ENCODE measurements at places on chromosomes 5 and 9.

DNA sequence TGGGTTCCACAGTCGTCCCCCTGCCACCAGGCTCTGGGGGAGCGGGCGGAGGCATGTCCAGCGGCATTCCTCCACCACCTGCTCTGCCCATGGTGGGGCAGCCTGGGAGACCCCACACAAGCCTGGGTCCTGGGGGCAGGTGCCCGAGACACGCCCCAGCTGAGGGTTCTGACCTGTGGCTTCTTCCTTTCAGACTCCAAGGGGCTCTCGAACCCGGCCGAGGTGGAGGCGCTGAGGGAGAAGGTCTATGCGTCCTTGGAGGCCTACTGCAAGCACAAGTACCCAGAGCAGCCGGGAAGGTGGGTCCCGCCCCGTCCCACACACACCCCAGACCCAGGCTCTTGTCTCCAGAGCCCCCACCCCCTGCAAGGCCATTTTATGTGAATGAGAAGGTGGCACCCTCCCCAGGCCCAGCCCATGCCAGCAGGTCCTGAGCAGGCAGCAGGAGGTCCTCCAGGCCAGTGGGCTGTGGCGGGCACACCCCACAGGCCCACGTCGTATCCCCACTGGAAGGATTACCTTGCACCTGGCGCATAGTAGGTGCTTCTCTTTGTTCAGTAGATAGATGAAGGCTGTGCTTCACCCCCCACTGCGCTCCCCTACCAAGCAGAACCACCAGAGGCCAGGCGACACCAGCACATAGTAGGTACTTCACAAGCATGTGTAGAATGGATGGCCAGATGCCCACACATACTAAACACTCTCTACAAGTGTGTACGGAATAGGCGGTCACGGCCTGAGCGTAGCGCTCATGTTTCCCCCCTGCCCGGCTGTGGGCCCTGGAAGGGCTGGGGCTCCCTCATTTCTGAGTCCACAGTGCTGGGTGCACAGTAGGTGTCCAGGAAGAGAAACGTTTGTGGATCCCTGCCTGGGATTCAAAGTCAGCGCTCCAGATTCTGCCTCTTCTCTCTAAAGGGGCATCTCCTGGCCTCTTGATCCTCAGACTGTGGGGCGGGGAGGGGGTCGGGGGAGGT is 107.9 kb downstream of the RXRA start:
- no peak for DNase-seq

DNA sequence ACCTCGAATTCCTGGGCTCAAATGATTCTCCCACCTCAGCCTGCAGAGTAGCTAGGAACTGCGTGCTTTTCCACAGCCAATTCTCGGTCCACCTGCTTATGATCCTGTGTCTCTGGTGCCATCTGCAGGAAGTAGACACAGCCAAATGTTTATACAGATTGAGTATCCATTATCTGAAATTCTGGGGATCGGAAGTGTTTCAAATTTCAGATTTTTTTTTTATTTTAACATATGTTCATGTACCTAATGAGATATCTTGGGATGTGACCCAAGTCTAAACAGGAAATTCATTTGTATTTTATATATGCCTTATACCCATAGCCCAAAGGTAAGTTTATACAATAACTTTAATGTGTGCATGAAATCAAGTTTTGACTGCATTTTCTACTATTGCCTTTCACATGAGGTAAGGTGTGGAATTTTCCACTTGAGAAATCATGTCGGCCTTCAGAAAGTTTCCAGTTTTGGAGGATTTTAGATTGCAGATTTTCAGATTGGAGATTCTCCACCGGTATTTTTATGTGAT is 89.5 kb downstream of the ESM1 start:
- DNase-seq, result peak; percentile 17

GRCh38 chr5:157076558-157076957 is 17.6 kb upstream of the HAVCR1 start:
- no peak for DNase-seq

DNA sequence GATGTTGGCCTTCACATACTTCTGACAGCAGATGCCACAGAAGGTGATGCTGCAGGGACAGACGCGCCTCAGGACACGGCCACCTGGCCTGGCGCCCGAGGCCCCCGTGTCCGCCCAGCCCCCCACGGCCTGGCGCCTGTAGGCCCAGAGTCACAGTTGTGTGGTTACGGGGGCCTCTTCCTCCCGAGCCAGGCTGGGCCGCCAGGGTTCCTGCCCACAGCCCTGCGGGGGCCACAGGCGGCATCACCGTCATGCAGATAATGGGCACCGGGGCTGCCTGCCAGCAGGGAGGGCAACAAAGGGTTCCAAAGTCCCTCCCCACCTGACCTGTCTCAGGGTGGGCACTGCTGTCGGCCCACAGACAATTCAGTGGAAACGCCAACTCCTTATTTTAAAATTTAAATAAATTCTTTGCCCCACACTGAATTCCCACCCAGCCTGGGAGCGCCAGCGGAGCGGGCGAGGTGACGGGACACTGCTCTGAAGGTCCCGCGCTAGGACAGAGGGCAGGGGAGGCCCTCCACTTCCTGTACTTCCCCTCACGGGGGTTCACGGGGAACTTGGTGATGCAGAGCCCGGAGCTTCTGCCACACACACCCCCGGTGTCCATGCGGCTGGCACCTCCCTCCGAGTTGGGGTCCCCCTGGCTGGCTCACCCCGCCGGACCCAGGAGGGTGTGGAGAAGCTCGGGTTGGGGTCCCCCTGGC is 40.6 kb downstream of the EXOC3 start:
- no peak for DNase-seq

DNA sequence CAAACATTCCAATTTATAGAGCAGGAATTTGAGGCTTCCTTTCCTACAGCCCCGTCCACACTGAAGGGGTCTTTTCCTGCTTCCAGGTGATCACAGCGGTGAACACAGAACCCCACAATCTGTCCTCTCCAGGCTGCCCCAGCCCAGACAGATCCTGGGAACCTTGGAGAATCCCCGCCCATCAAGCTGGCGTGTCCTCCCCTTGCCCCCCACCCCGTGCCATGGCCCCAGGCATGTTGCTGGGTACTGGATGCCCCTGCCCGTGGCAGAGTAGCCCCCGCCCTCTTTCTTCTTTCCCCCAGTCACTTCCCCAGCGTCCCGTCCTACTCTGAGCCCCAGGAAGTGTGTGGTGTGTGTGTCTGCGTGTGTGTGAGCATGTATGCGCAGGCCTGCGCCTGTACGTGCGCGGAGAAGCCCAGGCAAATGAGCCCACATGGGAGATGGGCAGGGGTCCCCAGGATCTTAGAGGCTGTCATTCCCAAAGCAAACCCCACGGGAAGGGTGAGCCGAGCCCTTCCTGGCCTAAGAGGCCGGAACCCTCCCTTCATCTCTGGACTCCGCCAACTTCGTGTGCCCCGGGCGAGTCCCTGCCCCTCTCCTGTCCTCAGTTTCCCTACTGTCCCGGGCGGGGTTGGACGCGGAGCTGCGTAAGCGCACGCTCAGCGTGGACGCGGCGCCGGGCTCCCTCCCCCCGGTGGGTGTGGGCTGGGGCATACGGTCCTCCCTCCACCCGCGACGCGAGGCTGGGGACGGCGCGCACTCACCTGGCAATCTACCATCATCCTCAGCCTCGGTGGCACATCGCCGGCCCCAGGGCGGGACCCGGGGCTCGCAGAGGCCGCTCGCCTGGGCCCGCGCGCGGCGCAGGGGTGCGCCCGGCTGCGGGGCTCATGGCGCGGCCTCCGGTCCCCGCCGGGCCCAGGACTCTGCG is 15.2 kb downstream of the GBGT1 start:
- no peak for DNase-seq

GRCh38 chr5:121979691-121980090 is 17.9 kb downstream of the SRFBP1 start:
- DNase-seq, result no peak

- DNase-seq, result no peak
These were observed 91.5 kb downstream of the GHR start for GRCh38 chr5:42514754-42515153.

- DNase-seq, result no peak
These were observed 153.7 kb downstream of the INSYN2B start for GRCh38 chr5:169826618-169827017.

DNA sequence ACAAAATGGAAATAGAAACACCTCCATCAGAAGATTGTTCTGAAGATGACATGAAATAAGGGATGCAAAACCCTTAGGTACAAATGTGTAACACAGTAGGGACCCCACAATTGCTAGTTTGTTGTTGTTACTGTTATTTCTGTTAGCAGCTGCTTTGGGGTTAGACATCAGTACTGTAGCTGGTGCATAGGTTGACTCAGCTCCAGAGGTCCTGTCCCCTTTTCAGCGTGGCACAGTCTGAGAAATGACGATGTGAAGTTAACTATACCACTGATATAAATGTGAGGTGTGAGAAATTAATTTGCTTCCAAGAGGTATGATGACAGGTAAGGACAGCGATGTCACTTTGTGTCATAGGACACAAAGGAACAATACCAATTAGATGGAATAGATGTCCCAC is 384.6 kb upstream of the KLF4 start:
- DNase-seq, result no peak

DNA sequence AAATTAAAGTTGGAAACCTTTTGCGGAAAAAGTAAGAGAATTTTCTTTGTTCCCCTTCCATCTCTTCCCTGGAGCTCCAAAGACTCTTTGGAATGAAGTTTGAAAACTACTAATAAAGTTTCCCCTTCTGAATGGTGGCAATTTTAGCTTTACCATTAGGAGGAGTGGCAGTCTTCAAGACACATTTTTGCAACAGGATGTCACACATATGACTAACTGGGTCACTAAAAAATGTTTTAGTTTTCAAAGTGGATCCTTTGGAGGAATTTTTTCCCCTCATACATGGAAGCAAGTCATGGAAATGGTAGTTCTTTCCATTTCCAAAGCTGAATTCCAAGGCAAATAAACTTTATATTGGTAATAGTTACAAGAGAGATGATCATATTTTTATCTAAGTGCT is 15.6 kb downstream of the FBXO4 start:
- DNase-seq, result no peak

DNA sequence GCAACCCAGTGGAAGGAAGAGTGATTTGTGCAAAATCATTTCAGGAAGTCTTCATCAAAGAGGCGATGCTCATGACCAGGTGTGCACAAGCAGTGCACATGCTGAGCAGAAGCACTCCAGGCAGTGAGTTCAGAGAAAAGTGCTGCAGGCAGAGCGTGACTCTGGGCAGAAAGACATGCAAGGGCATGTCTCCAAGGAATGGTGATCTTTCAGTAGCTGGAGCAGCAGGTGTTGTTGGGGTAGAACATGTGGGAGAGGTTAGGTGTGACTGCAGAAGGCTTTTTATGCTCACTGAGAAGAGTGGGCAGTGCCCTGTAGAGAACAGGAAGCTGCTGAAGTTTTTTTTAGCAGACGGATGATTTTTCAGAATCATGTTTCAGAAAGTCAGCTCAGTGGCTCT is 545.4 kb upstream of the TLE4 start:
- no peak for DNase-seq

DNA sequence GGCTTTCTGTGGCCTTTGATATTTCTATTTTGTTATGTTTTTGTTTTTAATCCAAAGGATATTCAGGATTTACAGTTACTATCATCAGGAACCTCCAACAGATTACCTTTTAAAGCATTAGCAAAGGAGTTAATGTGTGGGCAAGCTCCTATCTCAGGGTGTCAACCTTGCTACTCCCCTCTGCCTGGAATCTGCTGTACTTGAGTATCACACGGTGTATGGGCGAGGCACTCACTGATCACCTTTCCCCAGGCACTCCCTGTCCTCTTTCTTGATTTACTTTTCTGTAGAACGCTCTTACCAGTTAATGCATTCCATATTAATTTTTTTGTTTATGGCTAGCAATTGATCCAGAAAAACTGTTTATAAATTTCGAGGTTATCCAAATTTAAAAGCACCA is 117.0 kb upstream of the GAS1 start:
- no peak for DNase-seq

- no peak for DNase-seq
These were observed 247.9 kb downstream of the MSX2 start for GRCh38 chr5:174972291-174972690.

DNA sequence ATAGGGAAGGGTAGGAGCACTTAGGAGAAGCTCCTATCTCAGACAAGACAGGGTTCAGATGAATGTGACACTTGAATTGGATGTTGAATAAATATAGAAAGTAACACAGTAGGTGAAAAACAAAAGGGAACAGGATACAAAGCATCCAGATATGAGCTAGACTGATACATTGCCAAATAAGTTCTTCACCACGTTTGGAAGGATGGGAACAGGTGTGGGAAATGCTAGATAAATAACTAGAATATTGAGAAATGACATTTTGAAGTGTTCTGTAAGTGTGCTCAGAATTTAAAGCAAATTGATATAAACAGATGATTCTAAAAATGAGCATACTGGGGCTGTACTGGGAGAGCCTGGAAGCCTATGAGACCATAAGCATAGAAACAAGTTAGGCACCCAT is 340.1 kb upstream of the PRR16 start:
- no peak for DNase-seq

GRCh38 chr5:35371951-35372426 is 141.7 kb upstream of the PRLR start:
- DNase-seq, result no peak

GRCh38 chr9:7960320-7961050 is 160.9 kb upstream of the DMAC1 start:
- DNase-seq, result no peak

DNA sequence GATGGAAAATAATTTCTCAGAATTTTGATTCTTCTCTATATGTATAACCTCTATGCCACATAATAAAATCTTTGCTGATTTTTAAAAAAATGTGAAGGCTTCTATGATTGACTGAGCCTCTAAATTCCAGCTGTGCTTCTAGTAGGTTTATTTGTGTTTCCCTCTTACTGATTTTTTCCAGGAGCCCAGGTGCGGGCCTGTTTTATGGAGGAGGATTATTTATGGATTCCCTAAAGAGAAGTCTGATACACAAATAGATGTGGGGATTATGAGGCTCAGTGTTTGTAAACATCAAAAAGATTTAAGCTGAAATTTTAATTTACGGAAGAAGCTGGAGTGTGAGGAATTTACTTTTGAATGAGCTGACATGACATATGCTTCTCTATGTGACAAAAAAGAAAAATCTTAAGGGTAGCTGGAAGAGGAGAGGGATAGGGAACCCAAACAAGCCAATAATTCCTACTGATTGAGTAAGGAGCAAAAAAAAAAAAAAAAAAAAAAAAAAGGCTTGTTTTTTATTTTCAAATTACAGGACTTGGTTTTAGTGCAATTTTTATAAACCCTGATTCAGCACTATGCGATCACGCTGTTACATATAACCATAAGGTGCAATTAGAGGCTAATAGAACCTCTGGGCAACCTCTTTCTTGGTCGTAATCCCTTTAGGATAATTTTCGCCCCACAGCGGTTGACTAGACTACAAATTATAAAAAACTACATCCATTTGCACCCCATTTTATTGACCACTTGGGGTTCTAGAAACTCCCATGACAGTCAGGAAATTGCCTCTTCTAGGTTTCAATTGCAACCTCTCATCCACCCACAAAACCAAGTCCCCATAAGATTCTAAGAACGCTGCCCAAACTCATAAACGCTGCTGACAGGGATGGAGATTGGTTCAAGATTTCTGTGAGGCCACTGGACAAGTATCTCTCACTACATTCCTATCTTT is 44.4 kb upstream of the RAI14 start:
- DNase-seq, result no peak

DNA sequence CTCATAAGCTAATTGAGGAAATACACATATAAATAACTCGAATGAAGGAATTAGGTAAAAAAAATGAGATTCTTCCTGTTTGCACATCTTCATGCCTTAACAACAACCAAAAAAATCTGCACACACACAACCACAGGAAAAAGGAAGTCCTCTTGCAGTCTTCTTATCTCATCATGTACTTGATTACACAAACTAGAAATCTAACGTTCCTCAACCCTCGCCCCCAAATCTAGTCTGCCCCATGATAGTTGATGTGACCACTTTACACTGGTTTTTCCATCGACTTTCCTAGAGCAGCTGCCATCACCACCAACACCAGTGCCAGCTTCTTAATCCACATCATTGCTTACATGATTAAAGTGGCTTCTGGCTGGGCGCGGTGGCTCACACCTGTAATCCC is 31.2 kb upstream of the RNU6ATAC start:
- no peak for DNase-seq

All from pulmonary artery endothelial cell (primary cell).